Renal cortical epithelial cell (primary cell): ENCODE measurements at places on chromosomes 6 and 20.

GRCh38 chr6:70819646-70820045, 137.2 kb downstream of the B3GAT2 start:
- no peak for DNase-seq

DNA sequence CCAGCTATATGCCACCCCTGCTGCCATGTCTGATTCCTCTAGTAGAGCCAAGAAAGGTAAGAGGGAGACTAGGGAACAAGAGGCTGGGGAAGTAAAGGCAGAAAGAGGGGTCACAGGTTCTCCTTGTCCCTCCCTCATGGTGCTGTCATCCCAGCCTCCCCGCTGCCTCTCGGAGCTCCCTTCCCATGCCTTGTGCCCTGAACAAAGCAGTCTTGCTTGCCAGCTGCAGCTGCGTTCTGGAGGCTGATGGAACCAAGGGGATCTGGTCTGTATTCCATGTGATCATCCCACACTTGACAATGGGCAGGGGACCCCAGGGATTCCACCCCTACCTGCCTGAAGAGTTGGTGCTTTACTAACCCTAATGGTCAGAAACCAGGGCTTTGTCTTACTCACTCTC, 61.4 kb downstream of the DAAM2 start:
- no peak for DNase-seq

DNA sequence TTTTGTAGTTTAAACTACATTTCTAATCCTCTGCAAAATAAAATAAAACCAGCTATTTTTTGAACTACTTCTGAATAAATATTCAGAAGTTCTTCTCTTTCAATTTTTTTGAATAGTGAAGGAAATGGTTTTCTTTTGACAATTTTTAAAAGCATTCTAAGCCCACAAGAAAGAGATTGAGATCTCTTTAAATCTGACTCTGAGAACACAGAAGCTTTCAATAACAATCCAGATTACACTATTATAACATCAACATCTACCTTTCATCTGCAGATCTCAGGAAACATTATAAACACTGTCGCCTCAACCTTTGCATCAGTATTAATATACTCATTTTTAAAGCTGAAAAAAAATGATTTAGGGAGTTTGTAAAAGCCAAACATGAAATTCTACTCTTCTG, 247.5 kb upstream of the PREP start:
- no peak for DNase-seq

DNA sequence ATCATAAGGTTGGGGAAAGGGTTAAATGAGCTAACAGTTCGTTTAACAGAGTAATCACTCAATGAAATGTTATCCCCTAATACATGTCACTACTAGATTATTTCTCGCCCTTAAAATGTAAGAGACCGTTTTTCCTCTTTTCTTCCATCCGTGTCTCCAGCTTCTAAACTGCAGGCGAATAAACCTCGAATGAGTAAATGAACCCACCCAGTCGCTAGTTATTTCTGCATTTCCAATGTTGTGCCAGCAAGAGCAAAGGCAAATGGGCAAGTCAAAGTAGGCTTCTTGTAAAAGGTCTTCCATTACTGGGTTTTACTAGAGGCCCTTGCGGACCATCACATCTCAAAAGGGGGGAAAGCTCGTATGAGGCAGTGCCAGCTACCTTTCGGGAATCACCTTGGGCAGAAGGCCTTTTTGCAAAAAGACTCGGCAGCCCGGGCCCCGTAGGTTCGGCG, 400 bp upstream of the SMAP1 start:
- no peak for DNase-seq

GRCh38 chr6:152356016-152356415, 281.1 kb downstream of the SYNE1 start:
- DNase-seq, result no peak

DNA sequence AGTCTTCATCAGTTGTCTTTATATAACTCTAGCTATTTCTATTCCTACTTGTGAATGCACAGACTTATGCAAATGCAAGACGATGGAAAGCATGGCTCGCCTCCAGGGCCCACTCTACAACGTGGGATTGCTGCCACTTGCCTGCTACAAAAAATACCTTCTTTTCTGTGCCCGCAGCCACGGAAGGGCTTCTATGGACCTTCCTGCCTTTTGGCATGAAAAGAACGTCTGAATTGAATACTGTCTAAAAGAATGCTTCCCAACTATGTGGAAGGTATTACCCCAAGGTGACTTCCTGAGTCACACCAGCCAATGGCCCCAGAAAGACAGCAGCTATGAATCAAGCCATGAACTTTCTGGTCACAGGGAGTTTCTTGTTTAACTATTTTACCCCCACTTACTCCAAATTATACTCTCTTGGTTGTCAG, 261.2 kb downstream of the HIVEP2 start:
- DNase-seq, result peak; percentile 39

DNA sequence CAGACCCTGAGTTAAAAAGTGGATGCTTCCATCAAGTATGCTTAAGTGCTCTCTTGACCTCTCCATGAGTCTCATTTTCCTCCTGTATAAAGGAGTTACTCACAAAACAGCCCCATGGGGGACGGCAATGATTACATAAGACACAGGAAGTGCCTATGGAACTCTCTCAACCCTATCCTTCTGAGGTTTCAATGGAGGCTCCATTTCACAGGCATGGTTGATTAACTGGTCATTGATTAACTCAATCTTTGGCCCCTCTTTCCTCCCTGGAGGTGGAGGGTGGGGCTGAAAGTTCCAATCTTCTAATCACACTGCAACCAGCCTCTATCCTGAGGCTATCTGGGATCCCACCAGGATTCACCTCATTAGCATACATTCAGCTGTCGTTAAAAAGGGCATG, 29.3 kb downstream of the CST8 start:
- DNase-seq, result peak; percentile 78

DNA sequence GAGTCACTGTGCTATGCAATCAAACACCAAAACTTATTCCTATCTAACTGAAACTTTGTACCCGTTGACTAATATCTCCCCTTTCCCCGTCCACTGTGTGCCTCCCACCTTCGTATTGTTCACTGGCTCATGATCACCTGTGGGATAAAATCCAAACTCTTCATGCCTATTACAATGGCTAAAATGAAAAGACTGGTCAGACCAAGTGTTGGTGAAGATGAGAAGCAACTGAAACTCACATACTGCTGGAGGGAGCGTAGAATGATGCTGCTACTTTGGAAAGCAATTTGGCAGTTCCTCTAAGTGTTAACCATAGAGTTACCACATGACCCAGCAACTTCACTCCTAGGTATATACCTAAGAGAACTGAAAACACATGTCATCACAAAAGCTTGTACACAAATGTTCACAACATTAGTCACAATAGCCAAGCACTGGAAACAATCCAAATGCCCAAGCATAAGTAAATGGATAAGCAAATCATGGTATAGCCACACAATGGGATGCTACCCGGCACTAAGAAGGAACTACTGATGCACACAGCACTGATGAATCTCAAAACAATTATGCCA, 13.1 kb downstream of the RPS10 start:
- peak; percentile 42 for DNase-seq

- no peak for DNase-seq
Observed at GRCh38 chr6:3439961-3440360, 16.9 kb downstream of the SLC22A23 start.

DNA sequence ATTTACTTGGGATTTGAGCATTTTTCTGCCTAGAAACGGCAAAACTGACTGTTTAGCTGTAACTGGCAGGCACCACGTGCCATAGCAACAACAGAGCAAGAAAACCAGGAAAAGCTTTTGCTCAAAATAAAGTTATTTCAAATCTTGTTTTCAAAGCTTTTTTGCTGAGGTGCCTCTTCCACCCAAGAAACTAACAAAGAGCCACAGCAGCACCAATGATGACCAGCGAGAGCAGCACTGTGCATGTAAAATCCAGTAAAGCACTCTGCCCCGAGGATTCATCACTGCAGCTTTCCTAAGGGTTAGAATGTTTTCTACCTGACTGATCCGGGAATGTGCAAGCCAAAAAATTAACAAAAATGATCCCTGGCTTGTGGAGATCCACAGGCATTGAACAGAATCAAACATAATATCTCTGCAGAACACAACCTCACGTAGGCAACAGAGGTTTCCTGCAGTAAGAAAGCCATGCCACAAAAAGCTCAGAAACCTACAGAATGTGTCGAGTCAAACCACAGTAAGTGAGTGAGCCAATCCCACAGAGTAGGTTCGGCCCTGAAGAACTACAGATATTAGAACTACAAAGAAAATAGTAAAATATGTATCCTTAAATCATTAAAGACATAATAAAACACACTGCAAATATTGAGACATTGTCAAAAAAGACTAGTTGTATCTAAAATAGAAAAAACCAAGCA, 7.4 kb upstream of the ULBP3 start:
- peak; percentile 47 for DNase-seq

GRCh38 chr6:82182756-82183155, 64.8 kb downstream of the IBTK start:
- DNase-seq, result peak; percentile 8

DNA sequence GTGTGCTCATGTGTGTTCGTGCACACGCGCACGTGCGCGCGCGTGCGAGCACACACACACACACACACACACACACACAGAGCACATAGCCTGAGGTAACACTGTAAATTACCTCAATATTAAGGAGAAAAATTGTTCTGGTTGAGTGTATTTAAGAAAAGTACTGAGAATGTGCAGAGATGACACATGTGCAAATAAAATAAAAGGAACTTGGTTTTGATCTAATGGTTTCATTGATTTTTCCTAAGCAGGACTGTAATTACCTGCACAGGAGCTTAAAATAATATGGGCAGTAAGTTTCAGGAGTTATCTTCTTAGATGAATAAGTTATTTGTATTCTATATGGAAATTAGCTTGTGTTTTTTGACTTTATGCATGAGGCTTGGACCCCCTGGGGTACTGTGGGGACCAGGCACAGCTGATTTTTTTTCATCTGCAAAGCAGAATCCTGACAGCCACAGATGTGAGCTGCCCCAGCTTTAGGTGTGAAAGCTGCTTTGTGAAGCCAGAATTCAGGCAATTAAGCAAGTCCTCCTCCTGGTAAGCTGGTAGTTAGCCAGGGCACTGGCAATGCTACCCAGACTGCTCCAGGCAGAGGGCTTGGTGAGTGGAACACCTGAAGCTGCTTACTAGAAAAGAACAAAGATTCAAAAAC, 1040.6 kb upstream of the CITED2 start:
- DNase-seq, result no peak

DNA sequence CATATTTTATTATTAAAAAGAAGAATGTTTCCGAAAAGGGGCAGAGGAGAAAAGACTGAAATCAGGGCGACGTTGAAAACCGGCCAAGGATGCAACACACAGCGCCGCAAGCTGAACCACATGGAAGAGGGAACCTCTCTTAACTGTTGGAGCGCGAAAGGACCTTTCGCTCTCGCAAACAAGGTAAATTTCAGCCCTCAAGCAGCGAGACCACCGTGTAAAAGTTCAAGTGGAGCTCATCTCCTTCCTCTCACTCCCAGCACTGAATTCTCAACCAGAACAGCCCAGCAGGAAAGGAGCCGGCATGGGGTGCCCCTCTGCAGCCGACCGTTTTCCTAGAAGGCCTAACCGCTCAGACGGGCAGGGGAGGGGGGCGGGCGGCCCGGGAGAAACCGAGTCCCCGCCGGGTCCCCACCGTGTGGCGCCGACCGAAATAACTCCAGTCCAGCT, 621 bp downstream of the GPR63 start:
- no peak for DNase-seq

- peak; percentile 80 for DNase-seq
Observed at GRCh38 chr6:31187780-31188194, 17.3 kb upstream of the POU5F1 start.

- peak; percentile 77 for DNase-seq
Observed at GRCh38 chr20:12166053-12166717, 248.5 kb downstream of the BTBD3 start.

- peak; percentile 53 for DNase-seq
Observed at GRCh38 chr6:45613656-45614055, 235.9 kb upstream of the SUPT3H start.

DNA sequence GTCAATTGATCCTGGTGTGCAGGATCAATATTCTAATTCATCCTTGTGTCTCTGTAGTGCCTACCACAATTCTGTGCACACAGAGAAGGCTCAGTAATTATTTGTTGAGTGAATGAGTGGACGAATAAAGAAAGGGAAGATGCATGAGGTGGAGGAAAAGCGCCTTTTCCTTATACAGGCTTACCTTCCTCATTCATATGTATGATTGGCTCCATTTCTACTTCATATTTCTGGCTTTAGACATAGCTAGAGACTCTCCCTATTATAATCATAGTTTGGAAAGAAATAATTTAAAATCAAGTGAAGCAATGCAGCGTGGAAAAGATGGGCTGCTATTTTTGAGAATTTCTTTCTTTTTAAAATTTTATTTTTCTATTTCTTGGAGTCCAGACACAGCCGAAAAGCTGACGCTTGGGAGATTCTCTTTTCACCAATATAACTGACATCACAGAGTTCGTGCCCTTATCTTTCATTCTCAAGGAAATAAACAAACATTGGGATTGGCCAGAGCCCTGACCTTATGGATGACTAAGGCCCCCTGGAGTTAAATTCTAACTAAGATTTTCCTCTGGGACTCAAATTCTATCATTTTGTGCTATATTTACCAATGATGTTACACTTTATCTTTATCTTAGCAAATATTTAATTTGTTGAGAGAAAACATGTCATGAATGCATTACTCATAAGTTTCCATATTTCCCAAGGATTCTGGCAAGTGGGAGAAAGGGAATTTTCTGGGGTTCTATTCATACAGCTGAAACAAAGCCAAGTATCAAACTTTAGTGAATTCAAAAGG, 48.1 kb downstream of the PRL start:
- DNase-seq, result peak; percentile 80

DNA sequence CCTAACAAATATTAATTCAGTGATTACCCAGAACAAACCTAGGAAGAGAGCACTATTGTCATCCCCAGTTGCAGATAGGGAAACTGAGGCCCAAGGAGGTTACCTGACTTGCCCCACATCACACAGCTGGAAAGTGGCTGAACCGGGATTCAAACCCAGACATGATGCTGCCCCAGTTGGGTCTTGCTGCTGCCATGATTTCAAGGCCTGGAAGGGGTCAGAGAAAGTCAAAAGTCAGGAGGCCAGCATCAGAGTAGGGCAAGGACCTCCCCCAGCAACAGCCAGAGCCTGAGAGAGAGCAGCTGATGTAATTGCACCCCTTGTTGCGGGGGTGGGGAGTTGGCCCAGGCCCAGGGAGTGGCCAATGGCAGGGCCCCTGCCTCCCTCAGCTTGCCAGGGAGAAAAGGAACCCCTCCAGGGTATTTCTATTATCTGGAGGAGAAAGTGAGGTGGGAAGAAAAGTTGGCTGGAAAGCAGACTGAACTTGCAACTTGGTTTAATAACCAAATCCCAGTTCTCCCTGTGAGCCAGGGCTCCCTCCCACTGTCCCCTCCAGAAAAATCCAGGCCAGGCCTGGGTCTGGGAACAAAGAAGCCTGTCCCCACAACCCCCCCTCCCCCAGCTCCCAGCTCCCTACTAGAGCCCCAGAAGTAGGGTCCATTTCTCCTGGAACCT, 83.6 kb downstream of the MRPL14 start:
- peak; percentile 59 for DNase-seq

GRCh38 chr6:111766201-111766857, 106.9 kb downstream of the FYN start:
- no peak for DNase-seq

GRCh38 chr6:169881976-169882375, 130.6 kb downstream of the ERMARD start:
- DNase-seq, result no peak
